Activated CD4-positive, alpha-beta T cell treated with anti-CD3 and anti-CD28 coated beads, Interleukin-2, amount 50 U/mL, for 4 hours (primary cell): ENCODE measurements at places on chromosomes 3 and 15.

DNA sequence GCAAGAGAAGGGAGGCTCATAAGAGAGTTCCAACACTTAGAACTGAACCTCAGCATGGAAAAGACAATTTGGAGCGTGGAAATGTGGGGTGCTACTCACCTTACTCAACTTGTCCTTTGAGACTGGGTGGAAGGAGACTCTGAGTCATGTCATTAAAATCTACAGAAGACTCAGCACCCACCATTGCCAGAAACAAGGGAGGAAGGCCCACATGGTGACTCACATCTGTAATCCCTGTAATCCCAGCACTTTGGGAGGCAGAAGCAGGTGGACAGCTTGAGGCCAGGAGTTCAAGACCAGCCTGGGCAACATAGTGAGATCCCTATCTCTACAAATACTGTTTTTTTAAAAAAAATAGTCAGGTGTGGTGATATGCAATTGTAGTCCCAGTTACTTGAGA is 161.9 kb upstream of the UBE3A start:
- no peak for DNase-seq

- no peak for DNase-seq
Observed at GRCh38 chr3:185943760-185944106, 5.9 kb upstream of the TRA2B start.

GRCh38 chr3:167839460-167840134 is 104.1 kb downstream of the SERPINI1 start:
- DNase-seq, result no peak

GRCh38 chr15:96042734-96043224 is 287.7 kb upstream of the NR2F2 start:
- DNase-seq, result no peak

- no peak for DNase-seq
Observed at GRCh38 chr15:63291507-63291906, 14.1 kb downstream of the APH1B start.

DNA sequence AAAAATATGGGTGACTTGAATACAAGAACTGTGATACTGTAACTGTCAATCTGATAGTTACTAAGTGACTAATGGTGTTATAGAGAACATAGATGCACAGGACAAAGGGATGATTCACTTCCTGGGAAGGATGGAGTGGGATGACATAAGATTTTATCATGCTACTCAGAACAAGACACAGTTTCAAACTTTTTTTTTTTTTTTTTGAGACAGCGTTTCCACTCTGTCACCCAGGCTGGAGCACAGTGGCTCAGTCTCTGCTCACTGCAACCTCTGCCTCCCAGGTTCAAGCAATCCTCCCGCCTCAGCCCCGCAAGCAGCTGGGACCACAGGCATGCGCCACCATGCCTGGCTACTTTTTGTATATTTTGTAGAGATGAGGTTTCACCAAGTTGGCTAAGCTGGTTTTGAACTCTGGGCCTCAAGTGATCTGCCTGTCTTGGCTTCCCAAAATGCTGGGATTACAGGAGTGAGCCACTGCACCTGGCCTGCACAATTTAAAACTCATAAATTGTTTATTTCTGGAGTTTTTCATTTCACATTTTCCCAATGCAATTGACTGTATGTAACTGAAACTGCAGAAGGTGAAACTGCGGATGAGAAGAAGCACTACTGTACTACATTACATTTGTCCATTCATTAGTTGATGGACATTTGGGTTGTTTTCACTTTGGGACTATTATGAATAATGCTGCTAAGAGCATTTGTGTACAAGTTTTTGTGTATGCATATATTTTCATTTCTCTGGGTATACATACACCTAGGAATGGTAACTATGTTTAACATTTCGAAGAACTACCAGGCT is 40.6 kb downstream of the ADIPOQ start:
- peak; percentile 41 for DNase-seq

DNA sequence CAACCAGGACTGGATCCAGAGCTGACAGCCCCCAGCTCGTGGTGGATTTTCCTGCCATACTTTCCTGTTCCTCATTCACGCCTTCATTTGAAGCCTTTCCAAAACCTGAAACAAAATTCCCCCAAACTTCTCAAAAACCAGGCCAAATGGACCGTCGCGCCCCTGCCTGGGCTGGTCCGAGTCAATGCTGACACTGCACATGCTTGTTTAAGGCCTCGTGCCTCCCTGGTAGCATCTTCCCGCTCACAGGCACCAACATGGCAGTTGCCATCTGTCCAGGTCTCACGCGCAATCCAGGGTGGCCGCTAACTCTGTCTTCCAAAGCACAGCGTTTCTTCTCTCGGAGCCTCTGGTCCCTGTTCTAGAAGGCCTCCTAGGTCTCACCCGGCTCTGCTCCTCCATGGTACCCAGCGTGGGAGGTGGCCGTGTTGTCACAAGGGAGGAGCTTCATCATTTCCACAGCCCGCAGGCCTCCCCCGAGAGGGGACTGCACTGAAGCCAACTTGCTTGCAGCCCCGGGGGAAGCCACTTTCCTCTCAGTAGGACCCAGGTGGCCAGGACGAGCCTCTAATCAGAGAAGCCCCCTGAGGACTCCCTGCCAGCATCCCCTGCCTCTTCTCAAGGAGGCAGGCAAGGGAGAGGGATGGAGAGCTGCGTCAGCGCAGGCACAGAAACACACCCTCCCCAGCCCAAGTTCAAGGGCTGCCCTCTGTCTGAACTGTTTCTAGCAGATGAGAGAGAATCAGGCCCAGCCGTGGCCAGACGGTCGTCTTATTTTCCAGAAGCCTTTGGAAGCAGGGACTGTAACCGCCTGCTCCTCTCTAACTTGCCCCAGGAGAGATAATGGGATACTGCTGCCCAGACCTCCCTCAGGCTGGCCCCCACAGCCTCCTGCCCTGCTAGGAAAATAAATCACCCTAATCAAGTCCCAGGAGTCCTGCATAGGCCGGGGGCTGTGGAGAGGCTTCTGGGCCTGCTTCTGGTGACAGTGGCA is 152.8 kb upstream of the TLE3 start:
- DNase-seq, result no peak

DNA sequence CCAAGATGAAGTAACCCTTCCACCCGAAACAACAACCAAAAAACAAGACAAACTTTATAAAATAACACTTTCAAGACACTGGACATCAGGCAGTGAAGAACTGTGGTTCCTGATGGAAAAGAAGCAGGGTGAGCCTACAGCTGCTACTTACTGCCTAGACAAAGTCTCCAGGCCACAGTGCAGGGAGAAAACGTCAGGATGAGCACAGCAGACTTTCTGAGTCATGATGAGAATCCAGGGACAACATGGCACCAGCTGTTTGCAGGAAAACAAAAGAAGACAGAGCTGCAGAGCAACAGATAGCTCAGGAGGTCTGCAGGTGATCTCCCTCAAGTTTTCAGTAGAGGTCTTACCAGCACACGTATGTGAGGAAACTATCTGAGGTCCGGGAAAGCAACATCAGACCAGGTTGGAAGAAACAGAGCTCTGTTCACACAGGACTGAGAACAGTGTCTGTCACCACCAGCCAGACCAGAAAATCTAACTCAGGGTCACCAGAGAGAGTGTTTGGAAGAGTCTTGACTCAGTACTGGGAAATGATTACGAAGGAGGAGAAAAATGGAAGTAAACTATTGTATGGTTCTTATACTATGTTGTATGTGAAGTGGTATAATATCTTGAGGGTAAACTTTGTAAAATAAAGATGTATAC is 108.9 kb downstream of the ANO10 start:
- no peak for DNase-seq

DNA sequence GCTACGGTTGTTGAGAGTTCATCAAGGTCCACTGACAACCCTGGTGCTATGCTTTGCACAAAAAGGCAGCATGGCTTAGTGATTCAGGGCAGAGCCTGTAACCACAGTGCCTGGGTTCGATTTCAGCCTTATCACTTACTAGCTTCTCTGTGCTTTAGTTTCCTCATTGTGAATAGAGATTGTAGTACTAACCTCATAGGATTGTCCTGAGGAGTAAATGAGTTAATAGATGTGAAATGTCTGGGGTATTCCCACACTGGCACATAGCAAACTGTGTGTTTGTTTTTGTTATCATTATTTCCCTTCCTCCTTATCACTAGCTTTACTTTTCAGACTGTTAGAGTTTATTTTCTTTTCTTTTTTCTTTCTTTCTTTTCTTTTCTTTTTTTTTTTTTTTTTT is 16.3 kb downstream of the CRTAP start:
- DNase-seq, result no peak
